Left ventricle myocardium superior (tissue), 1 donor: ENCODE measurements at places on chromosomes 4 and X.

- DNase-seq: no peak
Measured at GRCh38 chr4:37715889-37716402, 29.8 kb upstream of the RELL1 start.

GRCh38 chr4:167185465-167185864 lies 48.8 kb downstream of the SPOCK3 start:
- DNase-seq: no peak

GRCh38 chr4:69684804-69685203 lies 31.8 kb upstream of the UGT2A1 start:
- no peak for DNase-seq

- no peak for DNase-seq
Measured at GRCh38 chr4:141637565-141637964, 1.2 kb downstream of the IL15 start.

DNA sequence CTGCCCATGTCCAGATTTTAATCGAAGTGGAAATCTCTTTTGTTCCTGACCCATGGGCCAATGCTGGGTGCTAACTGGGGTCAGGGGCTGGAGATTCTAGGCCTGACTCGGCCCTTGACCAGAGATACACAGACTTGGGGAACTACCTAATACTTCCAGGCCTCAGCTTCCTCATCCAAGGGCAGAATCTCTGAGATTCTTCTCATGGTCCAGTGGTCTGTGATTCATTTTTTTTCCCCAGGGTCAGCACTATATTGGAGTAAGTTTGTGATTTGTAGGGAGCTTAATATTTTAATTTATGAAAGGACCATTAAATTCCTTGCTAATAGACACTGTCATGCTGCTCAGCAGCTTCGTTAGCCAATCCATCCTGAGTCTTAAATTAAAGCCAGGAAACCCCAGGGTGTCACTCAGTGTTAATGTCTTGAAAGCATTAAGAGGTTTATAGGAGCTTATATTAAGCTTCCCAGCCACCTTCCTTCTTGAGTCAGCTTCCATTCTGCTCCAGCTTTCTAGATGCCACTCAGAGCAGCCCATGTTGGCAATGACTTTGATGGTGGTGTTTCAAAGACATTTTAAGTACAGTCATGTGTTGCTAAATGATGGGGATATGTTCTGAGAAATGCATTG lies 27.0 kb upstream of the PROM1 start:
- DNase-seq: no peak

- no peak for DNase-seq
Measured at GRCh38 chrX:119682019-119682989, 10.7 kb downstream of the SEPTIN6 start.

- peak; percentile 31 for DNase-seq
Measured at GRCh38 chr4:60201052-60201673, 999.0 kb upstream of the ADGRL3 start.

- no peak for DNase-seq
Measured at GRCh38 chrX:34879886-34880285, 62.7 kb upstream of the FAM47B start.

- no peak for DNase-seq
Measured at GRCh38 chr4:7391637-7392437, 42.9 kb downstream of the PSAPL1 start.

DNA sequence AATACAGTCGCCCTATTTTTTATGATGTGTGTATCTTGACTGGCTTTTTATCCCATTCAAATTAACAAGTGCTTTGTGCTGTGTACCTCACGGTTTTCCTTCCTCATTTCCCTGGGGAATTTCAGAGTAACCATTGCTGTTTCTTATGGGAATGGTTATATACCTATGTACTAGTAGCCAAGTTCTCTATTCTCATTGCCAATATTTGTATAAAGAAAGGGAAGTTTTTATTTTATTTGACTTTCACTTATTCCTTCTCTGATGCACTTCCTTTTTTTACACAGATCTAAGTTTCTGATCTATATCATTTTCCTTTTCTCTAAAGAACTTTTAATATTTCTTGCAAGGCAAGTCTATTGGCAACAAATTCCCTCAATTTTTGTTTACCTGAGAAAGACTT lies 181.3 kb downstream of the SOWAHB start:
- DNase-seq: no peak

- no peak for DNase-seq
Measured at GRCh38 chr4:143230683-143231082, 46.0 kb downstream of the USP38 start.

GRCh38 chr4:41485041-41485440 lies 52.9 kb upstream of the LIMCH1 start:
- no peak for DNase-seq

- DNase-seq: no peak
Measured at GRCh38 chr4:81453024-81453423, 18.7 kb downstream of the RASGEF1B start.

DNA sequence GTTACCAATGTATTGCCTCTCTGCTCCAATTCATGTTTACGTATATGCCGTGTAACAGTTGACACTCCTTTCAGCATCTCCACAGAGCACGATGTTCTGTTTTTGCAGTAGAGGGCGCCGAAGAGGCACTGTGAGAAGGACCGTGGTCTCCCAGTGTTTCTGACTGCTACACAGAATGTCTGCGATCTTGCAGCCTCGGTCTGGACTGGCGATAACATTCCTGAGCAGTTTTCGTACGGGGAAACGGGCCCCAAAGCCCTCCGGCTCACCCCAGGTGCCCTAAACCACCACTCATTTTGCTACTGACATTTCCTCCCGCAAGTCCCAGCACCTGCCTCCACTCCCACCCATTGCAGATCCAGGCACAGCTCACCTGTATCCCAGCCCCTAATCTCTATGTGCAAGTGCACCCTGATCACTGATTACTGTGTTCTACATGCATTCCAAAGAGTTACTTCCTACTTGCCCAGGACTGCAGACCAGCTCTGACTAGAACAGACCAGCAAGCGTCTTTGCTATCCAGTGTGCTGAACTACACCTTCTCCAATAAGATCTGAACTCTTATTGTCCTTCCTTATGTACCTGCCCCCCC lies 12.4 kb upstream of the NFXL1 start:
- peak; percentile 35 for DNase-seq

DNA sequence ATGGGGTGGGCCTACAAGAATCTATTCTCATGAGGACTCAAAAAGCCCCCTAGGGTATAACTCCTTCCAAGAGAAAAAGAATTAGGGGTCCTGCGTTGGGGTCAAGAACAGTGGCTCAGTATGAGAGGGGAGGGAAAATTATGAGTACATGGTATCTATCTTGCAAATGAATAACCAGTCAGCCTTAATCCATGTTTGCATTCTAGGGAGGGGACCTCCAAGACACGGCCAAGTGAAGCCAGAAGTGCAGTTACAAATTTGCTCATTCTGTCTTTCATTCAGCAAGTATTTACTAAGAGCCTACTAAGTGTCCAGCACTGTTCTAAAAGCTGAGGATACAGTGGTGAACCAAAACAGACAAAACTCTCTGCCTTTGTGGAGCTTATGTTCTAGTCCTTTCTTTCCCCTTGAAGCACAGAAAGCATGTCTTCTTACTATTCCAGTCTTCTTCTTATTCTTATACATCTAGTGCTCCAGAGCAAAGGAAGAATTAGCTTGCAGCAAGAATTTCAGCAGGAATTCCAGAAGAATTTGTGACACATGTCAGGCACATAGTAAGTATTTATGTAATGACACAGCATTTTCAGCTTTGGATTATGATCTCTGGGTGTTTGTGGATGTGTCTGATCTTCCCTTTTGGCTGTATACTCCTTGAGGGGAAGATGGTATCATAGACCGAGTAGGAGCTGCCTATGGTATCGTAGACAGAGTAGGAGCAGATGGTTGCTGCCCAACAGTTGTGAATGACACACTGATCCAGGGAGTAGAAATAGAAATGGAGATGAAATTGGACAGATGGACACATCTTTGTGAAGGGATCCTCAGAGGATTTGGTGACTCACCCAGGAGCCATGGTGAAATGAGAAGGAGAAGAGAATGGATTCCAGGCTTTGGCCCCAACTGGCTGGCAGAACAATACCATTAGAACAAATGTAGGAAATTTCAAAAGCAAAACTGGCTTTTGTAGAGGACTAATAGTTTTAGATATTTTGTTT lies 75.9 kb downstream of the COQ2 start:
- DNase-seq: no peak

DNA sequence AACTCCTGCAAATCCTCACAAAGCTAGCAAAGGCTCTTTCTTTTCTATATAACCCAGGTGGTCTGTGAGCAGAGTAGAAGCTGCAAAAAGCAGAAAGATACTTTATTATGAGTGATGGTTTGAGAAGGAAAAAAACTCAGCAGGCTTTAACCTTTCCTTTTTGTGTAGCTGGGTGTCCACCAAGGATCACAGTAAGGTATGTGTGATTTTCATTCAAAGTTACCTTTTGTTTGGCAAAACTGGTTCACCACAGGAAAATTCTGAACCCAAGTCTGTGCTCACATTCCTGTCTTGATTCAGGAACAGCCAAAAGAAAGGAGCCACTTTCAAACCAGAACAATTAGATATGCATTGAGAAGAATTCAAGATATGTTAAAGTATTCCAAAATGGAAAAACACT lies 35.7 kb downstream of the FRAS1 start:
- no peak for DNase-seq

DNA sequence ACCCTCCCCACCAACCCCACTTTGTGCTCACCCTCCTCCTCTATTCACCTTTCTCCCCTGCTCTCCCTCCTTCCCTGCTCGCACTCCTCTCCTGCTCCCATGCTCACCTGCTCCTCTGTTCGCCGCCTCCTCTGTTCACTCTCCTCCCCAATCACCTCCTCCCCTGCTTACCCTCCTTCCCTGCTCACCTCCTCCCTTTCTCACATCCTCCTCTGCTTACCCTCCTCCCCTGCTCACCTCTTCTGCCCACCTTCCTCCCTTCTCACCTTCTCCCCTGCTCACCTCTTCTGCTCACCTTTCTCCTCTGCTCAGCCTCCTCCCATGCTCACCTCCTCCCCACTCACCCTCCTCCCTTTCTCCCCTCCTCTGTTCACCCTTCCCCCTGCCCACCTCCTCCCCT lies 357.2 kb downstream of the UNC5C start:
- DNase-seq: no peak

DNA sequence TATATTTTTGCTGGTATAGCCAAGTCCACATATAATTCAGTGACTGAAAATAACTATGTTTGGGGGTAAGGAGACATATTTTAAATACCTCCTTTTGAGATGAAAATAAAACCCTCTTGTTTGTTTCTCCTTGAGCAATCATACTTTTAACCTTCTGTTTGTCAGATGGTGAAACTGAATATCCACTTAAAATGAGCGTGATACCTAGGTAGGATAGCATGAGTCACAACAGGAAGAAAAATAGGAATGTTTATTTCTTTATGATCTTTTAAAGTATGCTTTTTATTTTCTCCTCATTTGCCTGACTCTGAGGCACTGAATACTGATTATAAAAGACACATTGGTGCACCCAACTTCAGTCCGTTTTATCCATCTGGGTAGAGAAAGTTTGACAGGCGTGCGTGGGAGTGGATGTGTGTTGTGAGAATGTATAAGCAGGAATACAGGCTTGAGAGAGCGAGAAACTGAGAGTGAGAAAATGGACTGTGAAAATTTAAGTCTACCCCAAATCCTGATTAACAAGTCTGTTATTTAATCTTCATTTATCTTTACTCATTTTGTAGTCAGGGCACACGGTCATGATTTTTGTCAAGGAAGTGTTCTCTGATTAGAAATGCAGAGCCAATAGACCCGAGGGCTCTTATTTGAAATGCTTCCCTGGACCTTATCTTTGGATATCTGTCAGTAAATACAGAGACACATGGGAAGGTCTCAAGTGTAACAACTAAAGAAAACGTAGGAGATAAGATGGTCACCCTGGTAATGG lies 62.1 kb upstream of the ANTXR2 start:
- no peak for DNase-seq

- DNase-seq: no peak
Measured at GRCh38 chr4:27081675-27082586, 221.3 kb downstream of the STIM2 start.

- DNase-seq: no peak
Measured at GRCh38 chr4:77734928-77735327, 84.2 kb downstream of the CNOT6L start.

DNA sequence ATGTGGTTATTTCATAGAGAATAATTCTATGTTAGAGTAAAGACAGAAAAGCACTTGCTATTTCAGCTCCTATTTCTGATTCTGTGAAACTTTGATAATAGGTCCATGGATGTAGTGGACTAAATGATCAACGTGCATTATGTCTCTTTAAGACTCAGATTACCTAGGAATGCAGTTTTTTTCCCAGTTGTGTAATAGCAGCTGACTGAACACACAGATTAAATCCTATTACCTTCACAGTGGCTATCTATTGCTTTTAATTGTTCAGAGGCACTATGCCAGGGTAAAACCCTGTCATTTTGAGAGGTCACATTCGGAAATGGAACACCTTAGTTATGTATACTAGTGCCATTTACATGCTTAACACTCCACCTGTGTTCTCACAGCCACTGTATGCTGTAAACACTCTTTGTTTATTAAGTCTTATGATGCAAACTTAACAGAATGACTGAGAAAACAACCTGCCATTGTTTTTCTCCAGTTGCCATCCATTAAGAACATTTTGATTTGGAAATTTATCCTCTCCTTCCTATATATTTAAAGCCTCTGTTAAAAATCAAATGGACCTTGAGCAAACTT lies 70.5 kb downstream of the HPGD start:
- no peak for DNase-seq

DNA sequence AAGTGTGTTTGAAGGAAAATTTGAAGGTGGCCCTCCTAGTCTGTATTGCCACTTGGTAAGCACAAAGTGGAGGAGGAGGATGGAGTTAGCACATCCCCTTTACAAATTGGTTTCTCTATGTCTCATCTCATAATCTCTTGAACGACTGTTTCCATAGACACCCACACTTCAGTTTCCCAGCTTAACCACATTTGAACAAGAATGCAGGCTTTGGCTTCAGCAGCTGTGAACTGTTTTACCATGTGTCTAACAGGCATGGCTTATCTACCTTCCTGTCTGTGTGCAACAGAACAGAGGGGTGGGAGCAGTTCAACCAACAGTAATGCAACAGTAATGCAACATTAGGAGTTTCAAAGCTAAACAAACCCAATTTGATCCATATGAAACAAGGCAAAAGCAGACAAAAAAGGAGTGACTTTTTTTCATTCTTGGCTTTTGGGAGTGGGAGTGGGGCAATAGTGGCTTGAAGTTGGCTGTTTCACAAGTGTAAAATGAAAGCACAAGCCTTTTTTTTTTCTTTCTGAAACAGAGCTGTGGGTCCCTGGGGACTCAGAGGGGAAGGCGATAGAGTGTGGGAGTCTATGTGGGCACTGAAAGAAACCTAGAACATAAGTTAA lies 108.0 kb downstream of the ITM2A start:
- no peak for DNase-seq

DNA sequence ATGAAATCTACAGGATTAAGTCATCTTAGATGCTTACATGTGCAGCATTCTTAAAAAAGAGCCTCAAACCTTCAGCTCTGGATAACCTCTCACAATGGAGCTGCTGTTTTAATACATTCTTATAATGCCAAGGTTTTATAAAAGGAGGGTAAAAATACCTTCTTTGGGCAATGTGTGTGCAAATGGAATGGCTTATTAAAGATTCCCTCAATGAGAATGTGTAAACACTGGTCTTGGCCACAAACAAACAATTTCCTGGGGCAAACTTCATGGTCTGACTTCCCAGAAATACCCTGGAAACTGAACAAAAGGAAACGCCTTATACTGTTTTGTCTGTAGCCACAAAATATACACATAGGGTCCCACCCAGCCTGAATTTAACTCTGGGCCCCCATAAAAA lies 148.6 kb upstream of the INTU start:
- DNase-seq: no peak

GRCh38 chr4:169136330-169136729 lies 126.3 kb upstream of the CBR4 start:
- no peak for DNase-seq
